NCI-H1092 treated with DMSO at 0.1 percent for 48 hours (cell line): ENCODE measurements at places on chromosomes 6 and 20.

DNA sequence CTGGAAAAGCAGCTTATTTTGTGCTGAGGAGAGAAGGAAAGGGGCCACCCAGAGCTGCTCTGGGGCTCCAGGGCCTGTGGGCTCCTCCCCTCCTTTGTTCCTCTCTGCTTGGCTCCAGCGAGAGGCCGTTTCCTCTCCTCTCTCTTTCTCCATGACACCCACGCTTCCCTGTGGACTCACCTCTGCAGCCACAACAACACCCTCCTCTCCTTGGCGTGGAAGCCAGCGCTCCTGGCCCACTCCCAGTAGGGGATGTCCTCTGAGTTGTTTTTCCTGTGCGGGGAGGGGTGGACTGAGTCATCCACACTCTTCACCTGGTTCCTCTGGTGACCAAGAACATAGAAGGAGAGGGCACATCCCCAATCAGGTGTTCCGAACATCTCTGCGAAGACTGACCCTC lies 4.9 kb upstream of the CDSN start:
- DNase-seq: no peak

GRCh38 chr20:44138867-44139266 lies 48.1 kb downstream of the JPH2 start:
- DNase-seq: no peak

DNA sequence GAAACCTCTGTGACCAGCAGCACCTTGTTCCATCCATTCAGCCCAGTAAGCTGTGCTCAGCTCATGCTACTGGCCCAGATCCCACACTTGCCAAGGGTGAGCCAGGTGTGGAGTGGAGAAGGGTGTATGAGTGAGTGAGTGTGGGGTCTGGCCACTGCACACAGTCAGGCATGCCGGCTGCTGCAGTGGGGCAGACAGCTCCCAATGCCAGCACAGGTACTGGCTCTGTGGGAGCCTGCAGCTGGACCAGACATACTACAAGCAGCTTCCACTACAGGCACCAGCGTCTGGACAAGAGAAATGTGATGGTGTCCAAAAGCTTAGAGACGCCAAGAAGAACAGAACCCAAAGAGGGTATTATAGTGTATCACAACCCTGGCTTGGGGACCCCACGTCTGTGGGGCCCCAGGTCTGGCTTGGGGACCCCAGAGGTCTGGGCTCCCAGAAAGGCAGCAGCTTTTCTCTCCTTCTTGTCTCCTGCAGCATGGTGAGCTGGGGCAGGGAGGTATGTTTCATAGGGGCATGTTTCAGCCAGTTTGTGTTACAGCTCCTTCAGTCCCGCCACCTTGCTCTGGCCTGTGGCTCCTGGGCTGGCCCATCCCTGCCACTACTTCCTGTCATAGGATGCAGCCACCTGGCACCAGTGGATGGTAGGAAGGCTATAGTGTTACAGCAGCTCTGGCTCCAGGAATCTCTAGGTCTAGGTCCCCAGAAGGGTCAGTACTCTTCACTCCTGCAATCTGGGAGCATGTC lies 152.4 kb upstream of the HSF2 start:
- no peak for DNase-seq

DNA sequence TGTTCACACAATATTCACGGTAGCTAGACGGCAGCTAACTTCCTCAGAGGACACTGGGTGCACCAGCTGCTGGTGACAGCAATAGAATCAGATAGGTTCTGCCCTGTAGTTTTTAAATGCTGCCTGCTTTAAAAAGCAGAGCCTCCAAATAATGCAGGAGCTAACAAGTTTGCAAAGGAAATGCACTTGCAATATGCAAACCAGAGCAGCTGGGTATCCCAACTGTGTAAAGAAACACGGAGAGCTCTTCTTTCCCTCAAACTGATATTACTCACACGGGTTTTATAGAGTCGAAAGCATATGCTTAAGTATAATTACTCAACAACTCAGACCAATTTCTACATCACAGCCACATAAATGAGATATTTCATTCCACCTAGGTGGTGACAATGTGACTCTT lies 432.7 kb downstream of the TFAP2A start:
- no peak for DNase-seq

DNA sequence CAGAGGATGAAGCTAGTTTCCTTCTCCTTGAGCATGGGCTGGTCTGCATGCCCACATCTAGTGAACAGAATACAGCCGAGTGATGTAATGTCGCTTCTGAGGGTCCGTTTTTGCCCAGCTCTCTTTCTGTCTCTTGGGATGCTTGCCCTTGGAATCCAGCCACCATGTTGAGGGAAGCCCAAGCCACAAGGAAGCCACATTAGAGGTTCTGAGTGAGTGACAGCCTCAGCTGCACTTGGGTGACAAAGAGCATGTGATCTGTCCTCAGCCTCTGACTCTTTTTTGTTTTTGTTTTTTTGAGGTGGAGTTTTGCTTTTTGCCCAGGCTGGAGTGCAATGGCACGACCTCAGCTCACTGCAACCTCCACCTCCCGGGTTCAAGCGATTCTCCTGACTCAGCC lies 100.6 kb upstream of the SALL4 start:
- DNase-seq: no peak

DNA sequence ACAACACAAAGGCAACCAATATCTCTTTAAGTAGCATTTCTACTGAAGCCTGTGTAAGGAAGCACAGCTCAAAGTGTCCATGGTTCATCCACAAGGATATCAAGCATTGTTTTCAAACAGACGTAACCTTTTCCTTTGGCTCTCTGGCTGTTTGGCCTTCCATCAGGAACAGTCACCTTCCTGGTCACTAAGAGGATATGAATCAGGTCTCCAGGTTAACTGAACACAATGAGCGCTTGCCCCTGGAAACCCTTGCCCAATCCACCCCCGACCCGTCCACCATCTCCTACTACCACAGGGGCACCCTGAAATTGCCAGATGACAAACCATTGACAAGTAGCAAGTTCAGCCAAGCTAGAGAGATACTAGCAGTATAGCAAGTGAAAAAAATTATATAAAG lies 114.4 kb upstream of the COL21A1 start:
- DNase-seq: no peak

GRCh38 chr20:60587986-60588385 lies 629.8 kb downstream of the CDH26 start:
- no peak for DNase-seq

GRCh38 chr6:100105138-100105537 lies 111.1 kb upstream of the MCHR2 start:
- no peak for DNase-seq

DNA sequence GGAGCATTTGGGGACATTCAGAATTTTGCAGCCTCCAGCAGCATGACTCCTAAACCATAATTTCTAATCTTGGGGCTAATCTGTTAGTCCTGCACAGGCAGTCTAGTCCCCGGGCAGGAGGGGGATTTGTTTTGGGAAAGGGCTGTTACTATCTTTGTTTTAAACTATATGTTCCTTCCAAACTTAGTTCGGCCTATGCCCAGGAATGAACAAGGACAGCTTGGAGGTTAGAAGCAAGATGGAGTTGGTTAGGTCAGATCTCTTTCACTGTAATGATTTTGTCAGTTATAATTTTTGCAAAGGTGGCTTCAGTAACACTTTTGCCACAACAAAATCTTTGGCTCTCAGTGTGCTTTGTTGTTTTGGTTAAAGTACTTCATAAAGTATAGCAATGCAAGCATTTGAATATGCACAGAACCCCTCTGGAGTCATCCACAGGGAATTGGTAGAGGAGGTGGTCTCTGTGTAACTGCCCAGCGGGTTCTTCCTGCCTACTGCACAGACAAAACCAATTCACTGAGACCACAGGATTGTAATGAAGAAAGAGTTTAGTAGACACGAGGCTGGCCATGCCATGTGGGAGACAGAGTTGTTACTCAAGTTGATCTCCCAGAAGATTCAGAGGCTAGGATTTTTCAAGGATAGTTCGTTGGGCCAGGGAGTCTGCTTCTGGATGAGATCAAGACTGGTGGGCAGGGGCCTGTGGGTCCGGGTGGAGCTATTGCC lies 224.1 kb upstream of the MYLIP start:
- no peak for DNase-seq

DNA sequence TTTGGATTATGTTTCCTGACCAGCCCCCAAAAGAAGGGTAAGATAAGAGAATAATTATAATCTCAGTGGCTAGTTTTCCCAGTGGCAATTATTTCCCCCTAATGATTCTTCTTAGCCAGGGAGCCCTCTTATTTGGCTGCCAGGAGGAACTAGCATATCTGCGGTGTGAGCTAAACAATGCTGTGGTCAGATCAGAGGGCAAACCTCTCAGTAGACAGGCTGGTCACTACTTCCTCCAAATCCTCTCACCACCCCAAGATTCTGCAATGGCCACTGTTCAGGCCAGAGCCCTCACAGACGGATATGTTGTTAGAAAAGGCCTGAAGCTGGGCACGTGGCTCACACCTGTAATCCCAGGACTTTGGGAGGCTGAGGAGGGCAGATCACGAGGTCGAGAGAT lies 273.4 kb upstream of the SASH1 start:
- no peak for DNase-seq

DNA sequence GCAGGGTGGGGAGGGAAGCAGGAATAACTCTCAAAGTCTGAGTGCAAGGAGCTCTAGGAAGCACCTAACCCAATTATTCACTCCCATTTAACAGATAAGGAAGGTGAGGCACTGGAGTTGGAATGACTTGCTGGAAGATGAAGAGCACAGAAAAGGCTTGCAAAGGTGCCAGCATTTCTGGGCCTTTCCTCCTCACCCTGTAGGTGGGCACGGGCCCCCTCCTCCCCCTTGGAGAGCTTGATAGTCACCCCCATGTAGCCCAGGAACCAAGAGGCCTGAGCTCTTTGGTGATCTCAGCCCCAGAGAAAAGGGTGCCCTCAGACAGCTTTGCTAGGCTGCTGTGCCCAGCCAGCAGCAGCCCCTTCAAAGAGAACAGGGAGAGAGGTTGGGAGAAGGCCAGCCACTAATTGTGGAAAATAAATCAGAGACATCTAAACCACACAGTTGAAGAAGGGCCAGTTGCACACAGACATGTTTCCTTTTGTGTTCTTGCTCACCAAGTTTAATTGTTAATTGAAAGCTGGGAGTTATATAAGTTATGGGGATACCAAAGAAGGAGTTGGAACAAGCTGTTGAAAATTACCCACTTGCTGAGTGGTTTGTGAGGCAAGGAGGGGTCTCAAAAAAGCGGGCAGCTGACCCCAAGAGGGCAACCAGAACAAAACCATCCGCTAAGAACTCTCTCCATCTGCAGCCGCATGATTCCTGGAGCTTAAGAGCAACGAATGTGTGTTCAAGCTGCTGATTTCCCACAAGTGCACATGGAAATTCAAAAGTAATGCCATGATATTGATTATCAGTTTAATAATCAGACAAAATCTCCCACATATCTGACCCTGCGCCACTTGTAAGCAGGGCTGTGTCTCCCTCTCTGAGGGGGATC lies 77.0 kb downstream of the MRPL14 start:
- no peak for DNase-seq

GRCh38 chr6:37218511-37218910 lies 39.1 kb upstream of the TBC1D22B start:
- no peak for DNase-seq

GRCh38 chr6:131831886-131832285 lies 24.1 kb downstream of the ENPP1 start:
- DNase-seq: no peak

- no peak for DNase-seq
These were observed 2.5 kb downstream of the PDE7B start for GRCh38 chr6:135853986-135854385.

DNA sequence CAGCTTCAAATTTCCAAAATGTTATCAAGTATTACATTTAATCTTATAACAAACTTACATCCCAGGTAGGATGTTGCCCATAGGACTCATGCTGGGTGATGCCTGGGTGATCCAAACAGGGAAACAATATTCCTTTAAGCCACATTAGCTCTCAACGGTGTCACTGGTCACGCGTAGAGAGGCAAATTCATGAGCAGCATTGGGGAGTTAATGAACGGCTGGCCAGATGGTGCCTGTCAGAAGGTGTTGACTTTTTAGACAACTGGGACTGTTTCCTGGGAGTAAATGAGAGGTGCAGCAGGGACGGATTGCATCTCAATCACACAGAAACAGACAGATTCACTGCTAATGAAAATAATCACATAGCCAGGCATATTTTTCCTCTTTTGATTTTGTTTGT lies 83.3 kb upstream of the ID4 start:
- DNase-seq: peak; percentile 82

DNA sequence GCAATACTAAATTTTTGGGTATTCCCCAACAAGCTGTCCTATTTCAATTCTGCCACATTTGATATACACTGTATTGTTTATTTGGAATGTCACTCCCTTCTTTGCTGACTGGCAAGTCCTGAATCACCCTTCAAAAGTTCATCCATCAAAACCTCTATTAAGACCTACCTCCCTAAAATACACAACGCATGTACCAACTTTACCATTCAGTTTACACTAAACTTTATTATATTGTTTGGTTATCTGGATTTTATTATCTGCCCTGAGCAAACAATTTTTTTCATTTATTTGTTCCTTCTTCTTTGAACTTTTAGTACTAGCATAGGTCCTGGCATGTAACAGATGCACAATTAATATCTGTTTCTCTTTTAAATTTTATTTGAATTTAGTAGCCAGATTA lies 958.2 kb upstream of the ADGRB3 start:
- no peak for DNase-seq

- DNase-seq: no peak
These were observed 53.0 kb upstream of the DTNBP1 start for GRCh38 chr6:15715851-15716250.

GRCh38 chr20:44745598-44746366 lies at the start of gene KCNK15:
KCNK15 (plus strand) TSS chr20:44745865; CDS start chr20:44745911, 46 bp downstream.
- DNase-seq: no peak

DNA sequence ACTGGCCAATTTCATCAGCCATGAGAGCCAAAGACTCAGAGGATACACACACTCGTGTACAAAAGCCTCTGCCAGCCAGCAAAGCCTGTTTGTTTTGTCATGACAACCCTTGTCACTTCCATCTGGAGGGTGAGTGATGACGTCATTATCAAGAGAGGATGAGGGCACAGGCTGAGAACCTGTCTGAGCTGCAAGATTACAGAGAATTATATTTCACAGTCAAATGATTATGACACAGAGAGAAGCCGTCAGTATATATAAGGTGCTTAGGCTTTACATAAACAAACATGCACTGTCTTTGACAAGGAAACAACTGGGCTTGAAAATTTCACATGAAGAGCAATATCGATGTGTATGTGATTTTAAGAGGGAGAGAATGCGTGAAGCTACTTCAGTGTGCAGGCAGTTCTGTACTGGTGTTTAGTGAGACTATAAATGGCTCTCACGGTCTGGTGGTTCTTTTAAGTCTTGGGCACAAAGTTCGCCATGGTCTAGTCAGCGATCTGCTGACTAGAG lies 36.5 kb upstream of the BCLAF1 start:
- peak; percentile 41 for DNase-seq

DNA sequence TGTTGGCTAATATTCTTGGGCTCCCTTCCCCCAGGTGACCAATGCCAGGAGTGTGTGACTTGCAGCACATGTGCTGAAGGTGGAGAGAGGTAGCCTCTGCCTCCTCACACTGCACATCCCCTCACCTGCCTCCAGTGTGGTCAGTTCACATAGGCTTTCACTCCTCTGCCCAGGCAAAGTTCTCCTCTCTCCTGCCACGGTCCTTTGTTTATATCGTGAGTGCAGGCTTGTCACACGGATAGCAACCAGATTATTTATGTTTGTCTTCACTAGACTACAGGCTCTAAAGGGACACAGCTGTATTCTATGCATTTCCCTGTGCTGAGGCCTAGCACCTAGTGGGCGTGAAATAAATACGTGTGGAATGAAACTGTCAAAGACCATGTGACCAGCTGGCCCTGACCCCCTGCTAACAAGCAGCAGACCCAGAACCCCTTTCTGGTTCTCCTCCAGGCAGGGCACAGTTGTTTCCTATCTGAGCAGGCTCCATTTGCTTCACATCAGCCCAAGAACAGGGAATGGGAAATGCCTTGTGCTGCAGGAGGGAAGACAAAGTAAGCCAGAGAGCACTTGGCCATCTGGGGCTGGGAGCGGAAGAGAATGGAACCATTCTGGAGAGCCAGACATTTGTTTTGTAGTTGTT lies 42.3 kb downstream of the UNC5CL start:
- DNase-seq: no peak
